ENCODE measurements at places on chromosomes 6 and 20.
A peak's percentile ranks its signal among the peaks of the same experiment; 100 is the strongest.

- no peak for DNase-seq
These were observed 99.2 kb downstream of the SOX4 start for GRCh38 chr6:21692721-21693120.

DNA sequence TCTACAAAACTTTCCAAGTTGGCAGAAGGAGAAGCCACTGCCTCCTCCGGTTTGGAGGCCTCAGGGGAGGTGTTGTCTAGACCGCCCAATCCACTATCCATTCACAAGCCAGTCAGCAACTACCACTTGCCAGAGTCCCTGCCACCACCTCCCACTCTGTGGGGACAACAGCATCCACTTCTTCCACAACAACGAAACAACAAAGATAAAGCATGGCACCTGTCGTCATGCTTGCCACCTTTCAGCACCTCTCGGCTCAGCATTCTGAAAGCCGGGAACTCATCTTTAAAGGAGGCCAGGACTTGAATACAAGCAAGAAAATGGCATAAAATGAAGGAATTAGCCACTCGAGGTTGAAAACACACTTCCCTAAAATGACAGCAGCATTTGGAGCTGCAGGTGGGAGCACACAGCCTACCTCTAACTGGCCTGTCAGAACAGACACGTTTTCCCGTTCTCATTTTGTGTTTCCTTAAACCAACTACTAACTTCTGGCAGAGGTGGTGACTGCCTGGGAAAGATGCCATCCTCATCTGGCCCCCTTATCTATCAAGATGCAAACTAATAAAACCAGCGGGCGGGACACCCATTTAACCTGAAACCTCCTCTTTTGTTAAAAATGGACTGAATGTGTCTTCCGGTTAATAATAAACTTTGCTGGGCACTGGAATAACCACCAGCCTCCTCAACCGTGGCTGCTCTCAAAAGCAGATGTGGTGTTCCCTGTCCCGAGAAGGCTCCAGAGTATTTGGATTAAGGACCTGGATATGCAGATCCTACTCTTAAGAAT, 21.7 kb downstream of the YTHDF1 start:
- DNase-seq: no peak

GRCh38 chr20:25090492-25091429, 8.8 kb upstream of the VSX1 start:
- peak; percentile 86 for DNase-seq

DNA sequence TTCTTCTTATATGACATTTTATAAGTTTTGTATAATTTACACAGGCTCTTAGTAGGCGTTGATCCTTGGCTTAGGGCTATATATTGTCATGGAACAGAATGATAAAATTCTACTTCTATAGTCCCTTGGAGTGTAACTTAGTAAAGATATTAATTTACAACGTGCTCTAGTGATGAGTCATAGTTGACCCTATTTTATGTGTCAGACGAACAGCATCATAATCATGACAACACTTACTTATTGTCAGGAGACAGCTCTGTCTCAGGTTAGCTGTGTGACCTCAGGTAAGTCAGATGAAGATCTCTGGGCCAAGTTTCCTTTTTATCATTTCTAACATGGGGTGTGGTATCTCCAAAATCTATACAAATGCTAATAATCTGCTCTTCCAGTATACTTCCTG, 473.5 kb downstream of the UTRN start:
- no peak for DNase-seq

- DNase-seq: no peak
These were observed 106.2 kb downstream of the LCA5 start for GRCh38 chr6:79430913-79431536.

- no peak for DNase-seq
These were observed 251.4 kb downstream of the TAF4 start for GRCh38 chr20:61814244-61814643.

DNA sequence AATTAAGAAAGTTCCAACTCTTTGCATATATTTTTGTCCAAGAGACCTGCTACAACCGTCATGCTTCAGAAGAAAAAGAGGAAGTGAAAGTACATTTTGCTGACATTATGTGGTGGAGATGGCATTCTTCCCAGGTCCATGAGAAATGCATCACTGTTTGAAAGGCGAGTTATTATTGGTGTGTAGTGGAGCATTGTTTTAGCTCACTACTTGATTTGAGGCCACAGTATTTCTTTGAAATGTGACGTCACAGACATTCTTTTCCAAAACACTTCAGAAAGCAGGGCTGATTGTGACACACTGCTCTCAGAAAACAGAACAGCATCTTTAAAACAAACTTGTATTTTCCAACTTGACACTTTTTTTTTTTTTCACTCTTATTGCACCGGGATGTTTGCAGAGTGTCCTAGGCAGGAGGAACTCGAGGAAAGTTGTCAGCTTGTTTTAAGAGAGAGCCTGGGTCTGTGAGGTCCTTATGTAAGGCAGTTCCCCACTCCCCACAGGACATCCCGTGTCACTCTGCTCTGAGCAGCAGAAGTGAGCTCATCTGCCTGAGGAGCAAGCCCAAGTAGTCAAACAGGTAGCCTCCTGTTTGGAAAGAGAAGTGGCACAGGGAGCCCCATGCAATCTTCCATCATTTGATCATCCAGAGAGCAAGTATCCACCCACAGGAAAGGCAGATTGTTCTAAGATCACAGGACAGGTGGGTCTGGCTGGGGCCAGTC, 1.1 kb downstream of the SPTLC3 start:
- peak; percentile 27 for DNase-seq

- DNase-seq: no peak
These were observed 209.3 kb upstream of the TAB2 start for GRCh38 chr6:149108038-149108748.

GRCh38 chr6:17817763-17818162, 111.0 kb upstream of the NUP153 start:
- no peak for DNase-seq

DNA sequence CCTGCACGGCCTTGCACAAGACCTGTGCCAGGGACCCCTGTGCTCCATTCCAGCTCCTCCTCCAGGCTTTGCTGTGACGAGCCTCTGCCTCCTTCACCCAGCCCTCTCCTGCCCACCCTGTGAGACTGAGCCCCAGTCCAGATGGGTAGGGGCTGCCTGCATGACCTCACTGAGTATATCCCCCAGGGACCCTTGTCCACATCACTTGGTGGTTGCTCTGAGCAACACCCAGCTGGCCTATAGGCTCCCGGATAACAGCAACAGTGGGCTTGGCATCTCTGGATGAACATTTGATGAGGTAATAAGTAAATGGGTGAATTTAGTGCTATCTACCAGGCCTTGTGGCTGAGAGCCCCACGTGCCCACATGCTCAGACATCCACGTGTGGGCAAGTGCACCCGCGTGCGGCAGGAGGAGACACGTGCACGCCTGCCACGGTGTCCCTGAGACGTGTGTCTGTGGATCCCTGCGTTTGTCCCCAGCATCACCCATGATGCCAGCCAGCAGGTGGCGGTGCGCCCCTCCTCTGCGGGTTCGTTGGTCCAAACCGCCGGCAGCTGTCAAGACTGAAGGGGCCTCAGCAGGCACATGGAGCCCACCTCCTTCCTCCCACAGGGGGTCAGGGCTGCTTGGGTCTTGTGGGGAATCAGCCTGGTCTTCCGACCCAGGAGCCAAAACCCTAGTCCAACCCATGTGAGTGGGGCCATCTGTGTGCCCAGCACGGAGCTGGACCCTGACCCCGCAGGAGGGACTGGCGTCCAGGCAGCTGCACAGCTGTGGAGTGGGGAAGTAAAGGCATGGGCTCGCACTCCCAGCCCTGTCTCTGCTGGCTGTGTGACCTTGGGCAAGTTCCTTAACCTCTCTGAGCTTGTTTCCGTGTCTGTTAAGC, 45.9 kb downstream of the FGD2 start:
- DNase-seq: peak; percentile 77

- peak; percentile 87 for DNase-seq
These were observed 253.2 kb downstream of the SOX4 start for GRCh38 chr6:21846541-21847451.

- DNase-seq: peak; percentile 58
These were observed 28.3 kb downstream of the MRS2 start for GRCh38 chr6:24431045-24431451.

DNA sequence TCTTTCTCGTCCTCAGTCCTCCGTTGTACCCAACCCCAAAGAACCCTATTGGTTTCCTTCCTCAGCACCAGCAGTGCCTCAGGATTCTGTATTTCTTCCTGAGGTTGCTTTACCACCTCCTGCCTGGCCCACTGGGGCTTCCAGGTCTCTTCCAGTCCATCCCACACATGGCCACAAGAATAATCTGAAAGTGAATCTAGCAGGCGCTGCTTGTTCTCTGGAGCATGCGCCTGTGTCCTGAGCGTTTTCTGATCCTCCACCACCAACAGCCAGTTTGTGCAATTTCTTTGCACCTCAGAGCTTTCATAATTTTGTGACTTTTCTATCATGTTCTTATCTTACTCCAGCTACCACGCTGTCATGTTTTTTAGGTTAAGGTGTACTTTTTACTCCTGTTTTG, 11.6 kb upstream of the HSP90AB1 start:
- DNase-seq: no peak

- no peak for DNase-seq
These were observed 66.8 kb upstream of the HMGN3 start for GRCh38 chr6:79301290-79301689.

- no peak for DNase-seq
These were observed 1226.1 kb downstream of the GRIK2 start for GRCh38 chr6:102619585-102619984.

DNA sequence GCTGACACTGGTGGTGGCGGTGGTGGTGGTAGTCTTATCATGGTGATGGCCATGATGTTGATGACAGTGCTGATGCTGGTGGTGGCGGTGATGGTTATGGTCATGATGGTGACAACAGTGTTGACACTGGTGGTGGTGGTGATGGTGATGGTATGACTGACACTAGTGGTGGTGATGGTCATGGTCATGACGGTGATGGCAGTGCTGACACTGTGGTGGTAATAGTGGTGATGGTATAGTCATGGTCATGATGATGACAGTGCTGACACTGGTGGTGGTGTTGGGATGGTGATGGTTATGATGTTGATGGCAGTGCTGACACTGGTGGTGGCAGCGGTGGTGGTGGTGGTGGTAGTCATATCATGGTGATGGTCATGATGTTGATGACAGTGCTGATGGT, 205.7 kb downstream of the CDH4 start:
- no peak for DNase-seq

- no peak for DNase-seq
These were observed 77.2 kb downstream of the MDGA1 start for GRCh38 chr6:37620519-37620918.

DNA sequence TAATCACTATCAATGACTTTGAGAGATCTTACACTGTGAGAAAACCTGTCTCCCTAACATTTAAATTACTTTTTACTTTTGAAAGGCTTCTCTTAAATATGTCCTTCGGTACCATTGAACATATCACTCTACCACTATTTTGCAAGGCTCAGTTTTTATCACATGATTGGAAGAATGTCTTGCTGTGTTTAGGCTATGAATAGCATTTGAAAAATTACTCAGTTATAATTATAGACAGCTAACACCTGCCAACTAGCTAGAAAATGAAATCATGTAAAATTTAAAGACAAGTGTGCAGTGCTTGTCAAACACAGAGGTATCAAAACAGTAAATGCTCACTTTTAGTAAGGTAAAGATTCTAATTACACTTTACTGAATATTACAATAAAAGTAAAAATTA, 11.0 kb downstream of the SESN1 start:
- no peak for DNase-seq

- DNase-seq: no peak
These were observed 10.2 kb upstream of the PRND start for GRCh38 chr20:4711511-4711910.

GRCh38 chr6:11909696-11910132, 102.4 kb upstream of the HIVEP1 start:
- DNase-seq: no peak

DNA sequence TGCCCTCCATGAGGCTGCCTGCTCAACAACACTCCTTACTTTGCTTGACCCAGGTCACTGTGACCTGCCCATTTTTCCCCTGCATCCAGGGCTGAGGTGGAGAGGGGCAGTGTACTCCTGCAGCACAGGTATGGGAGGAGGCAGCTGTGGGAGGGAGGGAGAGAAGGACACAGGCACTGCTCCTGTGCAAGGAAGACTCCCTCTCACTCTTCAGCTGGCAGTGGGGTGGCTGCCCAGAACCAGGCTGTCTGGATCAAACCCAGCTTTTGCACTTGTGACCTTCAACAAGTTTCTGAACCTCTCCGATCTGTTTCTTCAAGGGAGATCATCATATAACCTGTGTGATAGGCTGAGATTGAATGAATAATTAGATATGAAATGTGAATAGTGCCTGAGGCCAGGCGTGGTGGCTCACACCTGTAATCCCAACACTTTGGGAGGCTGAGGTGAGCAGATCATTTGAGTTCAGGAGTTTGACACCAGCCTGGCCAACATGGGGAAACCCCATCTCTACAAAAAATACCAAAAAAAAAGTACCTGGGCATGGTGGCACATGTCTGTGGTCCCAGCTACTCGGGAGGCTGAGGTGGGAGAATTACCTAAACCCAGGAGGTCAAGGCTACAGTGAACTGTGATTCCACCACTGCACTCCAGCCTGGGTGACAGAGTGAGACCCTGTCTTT, 14.1 kb downstream of the TGIF2 start:
- no peak for DNase-seq

- DNase-seq: no peak
These were observed 27.8 kb downstream of the CCN2 start for GRCh38 chr6:131923356-131923755.

GRCh38 chr20:11287126-11287525, 613.3 kb upstream of the JAG1 start:
- no peak for DNase-seq

DNA sequence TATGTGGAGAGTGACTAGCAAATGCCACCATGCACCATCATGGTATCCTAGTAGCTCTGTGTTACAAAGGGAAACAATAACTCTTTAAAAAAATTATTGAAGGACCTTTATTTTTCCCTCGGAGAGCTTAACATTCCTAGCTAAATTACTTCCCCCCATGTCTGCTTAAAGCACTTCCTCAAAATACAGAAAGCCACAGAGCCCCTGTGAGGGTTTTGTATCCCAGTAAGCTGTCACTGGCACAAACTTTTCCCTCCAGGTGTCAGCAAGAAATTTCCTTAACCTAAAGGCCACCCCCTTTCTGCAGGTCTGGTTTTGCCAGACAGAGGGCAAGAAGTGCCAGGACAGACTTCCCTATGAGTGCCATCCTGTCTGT, 340.0 kb upstream of the PRDM1 start:
- no peak for DNase-seq

DNA sequence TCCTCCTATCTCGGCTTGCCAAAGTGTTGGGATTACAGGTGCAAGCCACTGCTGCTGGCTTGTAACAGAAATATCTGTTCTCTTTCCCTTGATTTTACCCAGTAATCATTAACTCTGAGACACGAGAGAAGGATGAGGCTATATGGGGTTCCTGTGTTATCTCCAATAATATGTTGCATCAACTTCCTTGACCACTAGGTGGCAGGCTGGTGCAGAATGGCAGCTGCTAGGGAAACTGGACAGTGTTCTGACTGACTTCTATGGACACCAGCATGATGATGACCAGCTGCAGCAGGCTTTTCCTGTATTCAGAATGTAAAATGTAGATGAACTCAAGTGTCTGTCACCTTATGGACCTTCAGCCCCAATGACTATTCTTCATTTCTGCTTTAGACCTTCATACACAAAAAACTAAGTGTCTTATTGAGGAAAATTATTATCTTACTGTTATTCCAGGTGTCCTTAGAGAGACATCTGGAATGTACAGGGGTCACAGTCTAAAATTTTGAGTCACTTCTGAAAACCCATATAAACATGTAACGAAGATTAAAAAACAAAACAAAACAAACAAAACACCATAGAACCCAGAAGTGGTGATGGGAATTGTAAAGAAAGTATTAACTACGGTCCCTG, 20.4 kb upstream of the CD109 start:
- peak; percentile 29 for DNase-seq

Data from DMS79 treated with DMSO at 0.1 percent for 48 hours (cell line).